NCI-H526 (cell line): ENCODE measurements at places on chromosomes 16 and 17.

DNA sequence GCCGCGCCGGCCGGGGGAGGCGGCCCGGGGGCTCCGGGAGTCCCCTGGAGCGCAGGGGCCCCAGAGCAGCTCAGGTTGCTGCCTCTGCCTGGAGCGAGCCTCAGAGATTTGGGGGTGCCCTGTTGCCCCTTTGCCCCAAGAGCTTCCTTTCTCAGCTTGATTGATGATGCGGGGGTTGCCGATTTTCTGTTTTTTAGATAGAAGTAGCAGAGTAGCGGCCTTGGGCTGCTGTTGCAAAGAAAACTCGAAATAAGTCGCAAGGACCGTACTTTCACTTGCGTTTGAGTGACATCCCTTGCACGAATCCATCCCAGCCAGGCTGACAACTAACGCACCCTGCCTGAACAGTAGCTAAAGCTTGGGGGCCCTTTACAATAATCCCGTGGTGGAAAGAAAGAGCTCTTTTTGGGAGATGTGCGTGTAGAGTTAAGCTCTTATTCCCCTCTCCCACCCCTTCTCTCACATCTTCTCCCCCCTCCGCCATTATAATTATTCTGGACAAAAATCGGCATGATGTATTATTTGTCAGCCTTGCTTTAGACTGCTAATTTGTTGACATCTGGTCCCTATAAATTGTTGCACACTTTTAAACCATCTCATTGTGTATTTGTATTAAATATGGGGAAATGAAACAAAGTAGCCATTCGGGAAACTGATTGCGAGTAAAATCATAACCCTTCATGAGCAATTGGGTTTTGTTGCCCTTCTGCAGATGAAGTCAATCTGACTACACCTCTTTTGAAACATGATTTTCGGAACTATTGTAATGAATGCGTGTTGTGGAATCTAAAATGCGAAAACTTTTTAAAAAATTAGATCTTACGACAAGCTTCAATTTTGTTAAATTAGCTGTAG is 873 bp downstream of the USP10 start:
- DNase-seq = peak; percentile 8

DNA sequence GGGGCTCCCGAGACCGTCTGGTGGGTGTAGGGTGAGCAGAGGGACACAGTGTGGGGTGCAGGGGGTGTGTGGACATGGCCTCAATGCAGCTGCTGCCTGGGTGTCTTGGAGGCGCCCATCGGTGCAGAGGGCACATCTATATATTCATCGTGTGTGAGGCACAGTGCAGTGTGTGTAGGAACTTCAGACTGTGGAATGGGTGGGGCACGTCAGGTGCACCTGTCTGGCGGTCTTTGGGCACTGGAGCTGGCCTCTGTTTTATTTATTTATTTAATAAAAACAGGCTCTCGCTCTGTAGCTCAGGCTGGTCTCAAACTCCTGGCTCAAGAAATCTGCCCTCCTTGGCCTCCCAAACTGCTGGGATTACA is 16.8 kb downstream of the LASP1 start:
- peak; percentile 82 for DNase-seq

- no peak for DNase-seq
Measured at GRCh38 chr16:48574766-48575165, 35.2 kb downstream of the N4BP1 start.

- no peak for DNase-seq
Measured at GRCh38 chr16:31876951-31877828, 3.6 kb downstream of the ZNF267 start.

- DNase-seq = peak; percentile 90
Measured at GRCh38 chr17:4980644-4981216, 6.7 kb downstream of the CAMTA2 start.

GRCh38 chr17:74603746-74604145 is 11.7 kb upstream of the CD300LD start:
- DNase-seq = no peak

- no peak for DNase-seq
Measured at GRCh38 chr16:35196313-35196712, 1736.9 kb downstream of the TP53TG3F start.

GRCh38 chr16:28863929-28864793 is 518 bp downstream of the SH2B1 start:
- no peak for DNase-seq

GRCh38 chr16:27678955-27679354 is 129.0 kb downstream of the KATNIP start:
- no peak for DNase-seq

- DNase-seq = no peak
Measured at GRCh38 chr17:67682196-67682595, 35.5 kb upstream of the NOL11 start.

- no peak for DNase-seq
Measured at GRCh38 chr16:23114131-23114904, 34.9 kb downstream of the USP31 start.

DNA sequence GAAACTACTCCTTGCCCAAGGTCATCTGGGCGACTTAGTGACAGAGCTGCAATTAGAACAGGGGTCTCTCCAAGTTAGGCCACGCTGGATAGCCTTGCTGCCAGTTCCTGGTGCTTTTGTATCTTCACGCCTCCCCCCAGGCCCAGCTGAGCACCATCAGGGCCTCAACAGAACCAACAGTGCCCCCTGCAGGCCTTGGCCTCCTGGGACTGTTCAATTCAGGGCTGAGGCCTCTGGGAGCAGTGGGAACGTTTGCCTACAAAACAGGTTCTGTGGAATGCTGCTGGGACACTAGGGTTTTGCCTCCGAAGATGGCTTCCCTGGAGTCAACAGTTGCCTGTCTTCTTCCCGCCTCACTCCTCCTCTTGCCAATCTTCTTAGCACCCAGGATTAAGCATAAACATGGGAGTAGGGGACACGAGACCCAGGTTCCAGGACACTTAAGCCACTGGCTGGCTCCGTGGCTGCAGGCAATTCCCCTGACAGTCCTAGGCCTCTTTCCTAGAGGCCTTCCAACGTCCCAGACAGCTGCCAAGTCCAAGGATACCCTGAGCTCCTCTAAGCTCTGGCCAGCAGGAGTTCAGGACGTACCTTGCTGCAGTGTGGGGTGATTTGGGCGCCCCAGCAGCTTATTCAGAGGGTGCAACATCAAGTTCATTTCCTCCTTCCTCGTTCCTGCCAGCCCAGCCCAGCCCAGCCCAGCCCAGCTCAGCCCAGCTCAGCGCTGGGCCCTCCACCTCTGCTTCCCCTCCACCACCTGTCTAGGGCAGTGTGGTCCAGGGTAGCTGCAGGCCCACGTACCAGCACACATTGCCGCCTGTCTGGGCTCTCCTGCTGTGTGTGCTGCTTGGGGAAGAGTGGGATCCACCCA is 246.6 kb upstream of the RPL38 start:
- peak; percentile 94 for DNase-seq

DNA sequence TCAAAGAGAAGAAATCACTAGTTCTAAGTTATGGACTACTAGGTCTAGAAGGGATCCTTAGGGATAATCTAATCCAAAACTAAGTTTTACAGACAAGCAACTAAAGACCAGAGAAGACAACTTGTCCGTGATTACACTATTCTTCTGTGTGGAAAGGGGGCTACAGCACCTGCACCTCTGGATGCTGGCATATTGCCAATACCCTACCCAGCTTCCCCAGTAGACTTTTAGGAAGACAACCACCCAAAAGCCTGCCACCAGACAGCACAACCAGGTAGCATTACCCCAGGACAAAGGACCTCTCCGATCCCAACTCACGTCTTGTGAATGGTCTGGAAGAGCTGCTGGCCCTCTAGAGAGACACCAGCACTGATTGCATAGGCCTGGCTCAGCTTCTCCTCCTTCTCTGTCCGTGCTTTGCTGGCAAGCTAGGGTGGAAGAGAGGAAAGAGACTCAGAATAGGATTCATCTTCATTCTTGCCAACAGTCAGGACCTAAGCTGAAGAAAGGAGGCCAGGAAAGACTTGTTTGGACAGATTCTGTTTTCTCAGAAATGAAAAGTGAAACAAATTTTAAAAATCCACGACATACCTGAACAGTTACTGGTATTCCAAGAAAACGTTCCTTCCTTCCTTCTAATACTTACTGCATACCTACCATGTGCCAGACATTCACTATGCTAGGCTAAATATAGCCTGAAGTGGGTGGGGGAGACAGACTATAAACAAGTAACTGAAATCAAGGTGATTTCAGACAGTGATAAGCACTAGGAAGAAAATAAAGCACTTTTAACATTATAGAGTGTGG is 25.3 kb upstream of the TMEM101 start:
- DNase-seq = no peak

GRCh38 chr16:67271446-67271845 is 7.9 kb upstream of the PLEKHG4 start:
- no peak for DNase-seq

DNA sequence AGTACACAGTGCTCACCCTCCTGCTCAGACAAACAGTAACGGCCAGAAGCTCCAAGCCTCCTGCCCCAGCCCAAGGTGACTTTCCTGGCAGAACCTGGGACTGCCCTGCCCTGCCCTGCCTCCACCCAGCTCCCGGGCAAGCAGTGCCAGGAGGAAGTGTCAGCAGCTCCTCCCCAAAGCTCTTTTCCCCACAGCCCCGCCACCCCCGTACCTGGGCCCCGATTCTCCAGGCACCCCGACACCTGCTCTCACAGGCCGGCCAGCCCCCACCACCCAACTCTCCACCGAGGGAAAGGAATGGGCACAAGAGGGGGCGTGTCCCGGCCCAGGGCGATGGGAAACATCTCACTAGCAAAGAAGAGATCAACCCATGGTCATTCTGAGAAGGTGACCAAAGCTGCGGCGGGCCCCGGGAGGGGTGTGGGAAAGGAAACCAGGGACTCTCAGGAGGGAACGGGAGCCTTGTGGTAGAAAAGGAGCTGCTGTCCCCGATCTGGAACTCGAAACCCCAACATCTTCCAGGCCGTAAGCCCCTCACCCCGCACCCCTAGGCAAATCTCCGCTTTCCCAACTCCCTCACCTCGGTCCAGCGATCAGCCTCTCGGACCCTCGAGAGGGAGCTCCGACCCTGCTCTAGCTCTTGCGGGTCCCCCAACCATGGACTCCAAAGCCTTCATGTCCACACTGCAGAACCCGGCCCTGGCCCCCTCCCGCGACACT is 1.2 kb downstream of the BCAR1 start:
- no peak for DNase-seq

DNA sequence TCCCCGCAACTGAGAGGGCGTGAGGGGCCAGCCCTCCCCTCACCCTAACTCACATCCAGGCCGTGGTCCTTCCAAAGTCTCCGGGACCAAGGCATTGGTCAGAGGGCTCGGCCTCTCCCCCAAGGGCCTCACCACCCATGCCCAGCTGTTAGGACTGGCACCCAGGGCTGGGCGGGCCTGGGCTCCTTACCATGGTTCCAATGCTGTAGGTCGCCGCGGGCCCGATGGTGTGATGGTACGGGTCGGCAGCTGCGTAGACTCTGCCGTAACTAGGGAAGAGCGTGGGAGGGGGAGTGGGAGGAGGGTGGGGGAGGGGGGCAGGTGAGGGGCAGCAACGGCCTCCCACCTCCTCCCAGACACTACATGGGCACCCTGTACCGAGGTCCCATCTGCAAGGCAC is 19.6 kb downstream of the ENGASE start:
- no peak for DNase-seq

DNA sequence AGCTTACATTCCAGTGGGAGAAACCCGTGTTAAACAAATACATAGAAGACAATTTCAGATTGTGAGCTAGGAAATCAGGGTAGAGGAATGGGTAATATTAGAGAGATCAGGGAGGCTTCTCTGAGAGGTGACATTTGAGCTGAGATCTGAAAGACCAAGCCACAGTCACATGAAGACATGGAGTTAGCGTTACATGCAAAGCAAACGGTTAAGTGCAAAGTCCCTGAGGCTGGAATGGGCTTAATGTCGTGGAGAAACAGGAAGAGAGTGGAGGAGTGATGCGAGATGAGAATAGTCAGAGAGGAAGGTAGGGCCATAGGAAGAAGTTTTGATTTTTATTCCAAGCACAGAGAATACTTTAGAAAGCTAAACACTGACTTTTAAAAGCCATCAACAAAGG is 246.1 kb downstream of the IRX3 start:
- DNase-seq = no peak

- DNase-seq = peak; percentile 89
Measured at GRCh38 chr17:7436556-7437368, 1.5 kb downstream of the TMEM102 start.

DNA sequence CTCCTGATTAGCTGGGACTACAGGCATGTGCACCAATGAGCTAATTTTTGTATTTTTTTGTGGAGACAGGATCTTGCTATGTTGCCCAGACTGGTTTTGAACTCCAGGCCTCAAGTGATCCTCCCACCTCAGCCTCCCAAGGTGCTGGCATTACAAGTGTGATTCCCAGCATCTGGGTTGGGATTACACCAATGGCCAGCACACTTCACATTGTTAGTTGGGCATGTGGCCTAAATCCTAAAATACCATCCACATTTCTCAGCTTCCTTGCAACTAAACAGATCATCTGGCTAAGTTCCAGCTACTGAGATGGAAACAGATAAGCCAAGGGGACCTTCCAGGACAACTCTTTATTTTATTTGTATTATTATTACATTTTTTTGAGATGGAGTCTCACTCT is 9.9 kb downstream of the RABEP2 start:
- no peak for DNase-seq

DNA sequence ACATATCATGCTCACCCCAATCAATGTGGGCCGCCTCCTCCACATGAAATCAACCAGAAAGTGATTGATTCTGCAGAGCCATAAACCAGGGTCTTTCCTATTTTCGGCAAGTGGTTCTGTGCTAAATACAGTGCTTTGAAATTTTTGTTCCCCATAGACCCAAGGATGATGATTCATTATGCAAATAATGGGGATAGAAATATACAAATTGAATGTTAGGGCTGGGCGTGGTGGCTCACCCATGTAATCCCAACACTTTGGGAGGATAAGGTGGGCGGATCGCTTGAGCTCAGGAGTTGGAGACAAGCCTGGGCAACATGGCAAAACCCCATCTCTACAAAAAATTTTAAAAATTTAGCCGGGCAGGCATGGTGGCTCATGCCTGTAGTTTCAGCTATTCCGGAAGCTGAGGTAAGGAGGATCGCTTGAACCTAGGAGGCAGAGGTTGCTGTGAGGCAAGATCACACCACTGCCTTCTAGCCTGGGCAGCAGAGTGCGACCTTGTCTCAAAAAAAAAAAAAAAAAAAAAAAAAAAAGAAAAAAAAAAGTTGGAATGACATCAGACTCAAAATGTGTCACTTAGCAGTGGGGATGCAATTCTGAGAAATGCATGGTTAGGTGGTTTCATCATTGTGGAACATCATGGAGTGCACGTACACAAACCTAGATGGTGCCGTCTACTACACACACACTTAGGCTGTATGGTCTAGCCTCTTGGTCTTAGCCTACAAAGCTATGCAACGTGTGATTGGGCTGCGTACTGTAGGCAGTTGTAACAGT is 581.7 kb downstream of the MAF start:
- DNase-seq = no peak

GRCh38 chr16:2773188-2773968 is 3.7 kb downstream of the ELOB start:
- DNase-seq = no peak

DNA sequence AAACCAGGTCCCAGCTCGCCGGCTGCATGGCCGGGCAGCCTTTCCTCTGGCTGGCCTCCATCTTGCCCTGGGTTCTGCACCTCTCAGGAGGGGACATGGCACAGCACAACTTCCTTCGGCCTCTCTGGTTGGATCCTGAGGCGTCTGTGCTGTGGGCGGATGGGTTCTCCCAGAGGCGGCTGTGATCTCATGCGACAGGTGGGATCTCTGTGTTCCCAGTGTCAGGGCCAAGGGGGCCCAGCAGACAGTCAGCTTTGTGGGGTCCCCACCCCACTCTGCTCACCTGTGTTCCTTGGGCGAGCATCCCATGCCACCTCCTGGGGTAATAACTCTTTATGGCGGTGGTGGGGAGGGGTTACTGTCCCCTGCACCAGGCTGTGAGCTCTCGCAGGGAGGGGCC is 35.8 kb downstream of the FA2H start:
- DNase-seq = no peak
